ENCODE measurements at places on chromosomes 13 and 19. TPM values are rescaled to one million over a fixed set of nuclear protein-coding genes. Genes with fewer than 3 reads are reported as not detected.

The BCAM gene
- 1.2 TPM for polyA plus RNA-seq

The LRRC25 gene
- polyA plus RNA-seq = 6.0 TPM

The LYPD5 gene
- polyA plus RNA-seq = 2.1 TPM

The COL5A3 gene
- polyA plus RNA-seq = 0.46 TPM

The SIGLEC12 gene
- polyA plus RNA-seq = 11.6 TPM

The PLA2G4C gene
- polyA plus RNA-seq = 6.0 TPM

The KLK12 gene
- polyA plus RNA-seq = 2.6 TPM

The ZNF30 gene
- 0.46 TPM for polyA plus RNA-seq

The SLC17A7 gene
- polyA plus RNA-seq = 0.23 TPM

The GIPR gene
- 11.8 TPM for polyA plus RNA-seq

The NDUFB7 gene
- polyA plus RNA-seq = 808 TPM

The GMIP gene
- 13.2 TPM for polyA plus RNA-seq

The PDE4A gene
- polyA plus RNA-seq = 4.2 TPM

Data from sigmoid colon (tissue), 7 donors.